ENCODE measurements at places on chromosomes 4 and X.
A peak's percentile ranks its signal among the peaks of the same experiment; 100 is the strongest.

- DNase-seq: peak; percentile 49
Measured at GRCh38 chrX:134520860-134521390, 61.0 kb downstream of the HPRT1 start.

DNA sequence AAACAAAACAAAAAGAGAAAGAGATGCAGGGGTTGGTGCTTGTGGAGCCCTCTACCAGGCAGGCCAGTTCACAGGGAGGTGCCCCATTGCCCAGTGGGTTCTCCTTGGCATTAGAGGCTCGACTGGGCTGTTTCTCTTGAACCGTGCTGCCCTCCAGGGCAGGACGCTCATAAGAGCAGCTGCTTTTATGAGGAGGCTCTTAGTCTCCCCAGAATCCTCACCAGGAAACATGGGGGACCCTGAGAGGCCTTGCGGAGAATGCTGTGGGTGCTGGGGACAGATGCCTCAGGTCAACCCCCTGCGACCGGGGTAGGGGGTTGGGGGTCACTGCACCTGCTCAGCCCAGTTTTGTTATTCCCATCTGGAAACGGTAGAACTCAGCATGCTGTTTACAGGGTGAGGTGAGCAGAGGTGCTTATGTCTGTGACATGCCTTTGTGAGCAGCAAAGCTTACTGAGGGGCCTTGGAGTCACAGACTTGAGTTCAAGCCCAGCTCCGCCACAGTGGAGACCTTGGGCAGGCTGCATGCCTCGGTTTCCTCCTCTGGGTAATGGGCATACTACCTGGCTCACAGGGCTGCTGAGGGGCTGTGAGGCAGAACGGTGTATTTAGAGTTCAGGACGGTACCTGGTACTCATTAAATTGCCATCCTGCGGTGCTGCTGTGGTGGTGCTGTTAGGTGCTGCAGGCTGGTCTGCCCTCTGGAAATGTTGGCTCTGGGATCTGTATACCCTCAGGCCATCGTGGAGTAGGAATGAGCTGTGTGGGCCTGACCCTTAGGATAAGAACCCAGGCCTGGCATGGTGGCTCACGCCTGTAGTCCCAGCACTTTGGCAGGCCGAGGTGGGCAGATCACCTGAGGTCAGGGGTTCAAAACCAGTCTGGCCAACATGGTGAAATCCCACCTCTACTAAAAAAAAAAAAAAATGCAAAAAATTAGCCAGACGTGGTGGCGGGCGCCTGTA, 5.7 kb downstream of the TBC1D14 start:
- DNase-seq: no peak

DNA sequence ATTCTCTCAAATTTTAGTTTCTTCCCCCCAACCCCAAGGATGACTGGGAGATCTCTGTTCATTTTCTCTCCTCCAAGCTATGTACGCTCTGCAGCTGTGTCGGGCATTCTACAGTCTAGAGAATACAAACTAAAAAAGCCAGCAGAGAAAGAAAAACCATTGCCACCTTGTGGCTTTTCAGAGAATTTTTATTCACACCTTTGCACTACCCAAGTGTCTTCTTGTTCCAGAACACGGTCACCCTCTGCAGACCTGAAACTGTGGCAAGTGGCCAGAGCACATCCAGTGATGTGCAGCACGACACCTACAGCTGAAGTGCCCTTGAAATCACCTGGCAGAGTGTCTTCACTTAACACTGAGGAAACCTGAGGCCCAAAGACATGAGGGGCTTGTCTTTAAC, 68.6 kb downstream of the CHST7 start:
- DNase-seq: peak; percentile 17

DNA sequence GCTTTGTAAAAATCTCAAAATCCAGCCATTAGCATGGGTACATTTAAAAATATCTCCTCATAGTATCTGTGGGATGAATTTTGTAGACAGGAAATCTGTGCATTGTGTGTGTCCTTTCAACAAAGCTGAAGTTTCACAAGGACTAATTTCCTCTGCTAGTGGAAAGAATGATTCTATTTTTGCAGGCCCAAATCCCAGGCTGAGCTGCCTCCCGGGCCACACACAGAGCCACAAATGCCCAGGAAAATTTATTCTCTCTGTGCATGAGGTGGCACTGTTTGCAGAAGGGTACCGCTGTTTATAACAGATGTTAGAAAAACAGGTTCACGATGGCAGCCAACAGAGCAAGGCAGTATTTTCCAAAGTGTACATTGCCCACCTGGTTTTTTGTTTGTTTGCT, 11.0 kb upstream of the VCX3B start:
- DNase-seq: no peak

- no peak for DNase-seq
Measured at GRCh38 chrX:57674861-57675260, 5.2 kb downstream of the NLRP2B start.

DNA sequence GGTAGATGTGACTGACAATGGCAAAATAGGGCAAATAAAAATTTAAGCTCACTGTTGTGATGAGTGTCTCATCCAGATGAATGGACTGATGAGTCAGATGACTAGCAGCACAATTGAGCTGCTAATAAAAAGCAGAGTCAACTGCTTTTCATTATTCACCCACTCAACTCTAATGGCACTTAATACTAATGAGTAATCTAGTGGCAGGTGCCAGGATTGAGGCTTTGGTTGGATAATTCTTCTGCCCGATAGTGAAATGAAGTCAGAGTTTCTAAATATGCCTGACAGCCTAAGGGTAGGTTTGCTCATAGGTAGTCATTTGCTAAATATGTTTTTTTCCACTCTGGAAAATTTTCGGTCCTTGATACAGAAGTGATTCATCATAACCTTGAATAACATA, 10.4 kb downstream of the OGT start:
- no peak for DNase-seq

GRCh38 chrX:97060020-97060419, 176.3 kb downstream of the RPA4 start:
- peak; percentile 47 for DNase-seq
